ENCODE measurements at places on chromosomes 3 and 15.
A peak's percentile ranks its signal among the peaks of the same experiment; 100 is the strongest.

GRCh38 chr3:38630606-38631005, 18.9 kb downstream of the SCN5A start:
- DNase-seq: no peak

DNA sequence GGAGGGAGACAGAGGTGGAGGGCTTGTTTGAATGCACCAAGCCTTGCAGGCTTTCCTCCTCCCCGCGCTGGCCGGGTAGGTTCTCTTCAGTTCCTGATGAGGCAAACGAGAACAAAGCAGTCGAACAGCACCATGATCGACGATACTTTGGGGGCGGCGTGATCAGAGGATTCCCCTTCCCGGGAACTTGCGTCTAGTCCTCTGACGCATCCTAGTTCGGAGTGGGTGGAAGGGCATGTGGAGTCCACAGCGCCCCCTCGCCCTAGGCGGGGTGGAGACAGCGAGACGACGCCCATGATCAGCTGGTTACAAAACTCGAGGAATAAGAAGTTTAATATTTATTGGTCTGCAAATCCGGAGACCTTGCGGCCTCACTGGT, 452 bp upstream of the SV2B start:
- DNase-seq: no peak

- peak; percentile 25 for DNase-seq
These were observed 462 bp downstream of the EDEM1 start for GRCh38 chr3:5187920-5188418.

GRCh38 chr3:104628185-104628789, 738.4 kb upstream of the ALCAM start:
- DNase-seq: no peak

DNA sequence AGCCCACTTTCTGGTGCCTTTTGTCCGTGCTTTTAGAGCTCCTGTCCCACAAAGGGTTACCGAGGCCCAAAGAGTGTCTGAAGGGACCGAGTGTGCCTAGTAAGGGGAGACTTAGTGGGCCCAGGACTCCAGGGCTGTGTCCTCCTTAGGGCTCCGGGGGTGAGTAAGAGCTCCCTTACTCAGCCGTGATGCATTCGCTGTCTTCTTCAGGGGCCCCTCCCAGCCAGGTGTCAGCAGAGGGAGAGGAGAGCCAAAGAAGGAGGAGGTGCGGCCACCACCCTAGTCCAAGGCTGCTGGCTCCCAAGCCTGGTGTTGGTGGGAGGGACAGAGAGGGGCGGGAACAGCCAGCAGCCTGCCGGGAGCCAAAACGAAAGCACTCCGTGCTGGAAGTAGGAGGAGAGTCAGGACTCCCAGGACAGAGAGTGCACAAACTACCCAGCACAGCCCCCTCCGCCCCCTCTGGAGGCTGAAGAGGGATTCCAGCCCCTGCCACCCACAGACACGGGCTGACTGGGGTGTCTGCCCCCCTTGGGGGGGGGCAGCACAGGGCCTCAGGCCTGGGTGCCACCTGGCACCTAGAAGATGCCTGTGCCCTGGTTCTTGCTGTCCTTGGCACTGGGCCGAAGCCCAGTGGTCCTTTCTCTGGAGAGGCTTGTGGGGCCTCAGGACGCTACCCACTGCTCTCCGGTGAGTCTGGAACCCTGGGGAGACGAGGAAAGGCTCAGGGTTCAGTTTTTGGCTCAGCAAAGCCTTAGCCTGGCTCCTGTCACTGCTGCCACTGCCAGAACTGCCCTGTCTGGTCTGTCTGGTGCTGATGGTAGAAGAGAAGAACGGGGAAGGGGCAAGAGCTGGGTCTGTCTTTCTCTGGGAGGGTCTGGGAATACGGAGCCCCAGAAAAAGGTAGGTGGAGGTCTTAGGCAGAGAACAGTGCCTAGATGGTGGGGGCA, at the start of gene IL17RC:
Gene IL17RC (plus strand): TSS at position 365 of the 947 bp plus-strand sequence. CDS start 218 bp downstream, at position 583.
- no peak for DNase-seq

GRCh38 chr3:152257563-152258035, 11.1 kb upstream of the MBNL1 start:
- DNase-seq: no peak

GRCh38 chr3:58659051-58659675, 7.4 kb downstream of the FAM3D start:
- DNase-seq: no peak

DNA sequence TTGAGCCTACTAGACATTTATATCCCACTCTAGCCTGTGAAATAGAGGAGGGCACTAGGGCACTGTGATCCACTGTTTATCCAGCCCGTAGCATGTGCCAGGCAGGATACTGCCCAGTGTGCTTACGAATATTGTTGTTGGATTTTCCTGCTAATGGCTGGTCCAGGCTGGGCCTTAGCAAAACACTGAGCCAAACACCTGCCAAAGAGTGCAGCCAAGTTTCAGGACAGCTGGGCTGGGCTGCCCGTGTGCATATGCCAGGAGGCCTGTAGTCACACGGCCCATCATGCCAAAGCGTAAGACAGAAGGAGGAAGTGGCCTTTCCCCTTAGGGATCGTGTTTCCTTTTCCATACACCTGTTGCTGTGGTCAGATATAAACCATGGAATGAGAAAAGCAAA, 54.5 kb upstream of the ABHD10 start:
- DNase-seq: no peak

- no peak for DNase-seq
These were observed 18.6 kb upstream of the SLC24A5 start for GRCh38 chr15:48102167-48102566.

GRCh38 chr3:63934041-63934866, 22.1 kb upstream of the SCAANT1 start:
- peak; percentile 40 for DNase-seq

- DNase-seq: no peak
These were observed 13.3 kb upstream of the CSPG4 start for GRCh38 chr15:75725719-75726607.

- no peak for DNase-seq
These were observed 24.7 kb downstream of the SPATA12 start for GRCh38 chr3:57085211-57085610.

GRCh38 chr3:54755756-54756155, 172.1 kb downstream of the LRTM1 start:
- no peak for DNase-seq

DNA sequence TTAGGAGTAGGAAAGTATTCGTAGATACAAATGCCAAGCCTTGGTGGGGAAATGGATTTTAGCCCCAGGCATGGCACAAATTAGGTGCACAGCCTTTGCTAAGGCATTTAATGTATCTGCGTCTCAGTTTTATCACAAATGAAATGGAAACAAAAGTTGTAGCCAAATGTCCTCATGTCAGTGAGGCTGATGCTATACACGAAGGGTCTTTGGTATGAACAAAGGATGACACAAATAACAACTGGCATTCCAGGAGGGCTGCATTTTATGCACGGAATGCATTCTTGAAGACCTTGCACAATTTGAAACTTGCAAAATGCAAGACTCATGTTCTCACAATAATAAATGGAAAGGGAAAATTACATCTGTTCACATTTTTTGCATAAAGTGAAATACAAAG, 181.9 kb downstream of the SV2B start:
- DNase-seq: no peak

- peak; percentile 30 for DNase-seq
These were observed 2.7 kb downstream of the IGF1R start for GRCh38 chr15:98651036-98651481.

- no peak for DNase-seq
These were observed 63.7 kb downstream of the BDH1 start for GRCh38 chr3:197491923-197492664.

DNA sequence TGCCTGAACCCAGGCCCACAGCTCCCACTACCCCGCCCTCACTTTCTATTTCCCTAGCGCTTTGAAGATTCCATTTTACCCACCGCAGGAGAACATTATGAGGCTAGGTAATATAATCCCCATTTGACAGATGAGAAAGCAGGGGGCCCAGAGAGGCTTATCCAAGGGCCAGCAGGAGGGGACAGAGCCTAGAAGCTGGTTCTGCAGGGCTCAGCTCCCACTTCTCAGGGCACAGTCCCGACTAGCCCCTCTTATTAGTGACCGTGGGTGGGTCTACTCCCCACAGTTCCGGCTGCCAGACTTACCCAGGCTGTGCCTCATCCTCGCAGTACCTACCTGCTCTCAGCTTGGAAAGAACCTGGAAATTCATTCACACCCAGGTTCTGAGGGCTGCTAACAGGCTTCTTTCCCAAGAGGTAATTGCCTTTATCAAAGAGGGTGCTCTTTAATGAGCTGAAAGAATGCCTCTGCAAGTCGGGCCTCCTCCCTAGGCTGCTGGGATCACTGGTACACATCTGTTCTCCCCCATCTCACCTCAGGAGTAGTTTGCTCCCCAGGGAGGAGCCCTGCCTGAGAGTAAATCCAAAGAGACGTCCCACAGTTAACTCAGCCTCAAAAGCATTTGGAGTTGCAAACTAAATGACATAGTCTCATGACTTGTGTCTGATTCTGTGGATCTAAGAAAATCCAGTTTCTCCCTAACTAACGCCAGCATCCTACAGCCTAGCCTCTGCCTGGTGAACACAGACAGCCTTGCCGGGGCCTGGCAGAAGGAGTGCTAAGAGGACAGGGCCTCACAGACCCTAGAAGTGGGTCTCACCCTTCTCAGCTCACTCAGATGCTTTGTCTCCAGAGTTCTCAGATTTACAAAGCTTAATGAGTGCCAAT, 125.0 kb downstream of the CHSY1 start:
- DNase-seq: no peak

GRCh38 chr15:91603384-91604080, 250.0 kb upstream of the SLCO3A1 start:
- DNase-seq: no peak

GRCh38 chr3:70360979-70361760, 48.7 kb upstream of the MDFIC2 start:
- DNase-seq: no peak

DNA sequence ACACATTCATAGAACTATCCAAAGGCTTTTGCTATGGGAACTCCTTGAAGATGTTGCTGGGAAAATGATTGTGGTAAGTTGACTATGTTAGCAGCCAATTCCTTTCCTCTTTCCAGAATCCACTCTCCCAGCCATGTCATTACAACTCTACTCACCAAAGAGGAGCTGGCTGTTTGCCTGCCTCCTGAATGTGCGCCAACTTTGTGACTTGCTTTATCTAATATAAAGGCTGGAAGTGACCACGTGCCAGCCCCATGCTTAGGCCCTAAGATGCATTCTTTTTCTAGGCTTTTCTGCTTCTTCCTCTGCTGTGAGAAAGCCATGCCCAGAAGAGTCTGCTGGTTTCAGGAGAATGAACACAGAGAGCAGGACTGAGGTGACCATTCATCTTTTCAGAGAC, 182.2 kb downstream of the GABRB3 start:
- DNase-seq: no peak

DNA sequence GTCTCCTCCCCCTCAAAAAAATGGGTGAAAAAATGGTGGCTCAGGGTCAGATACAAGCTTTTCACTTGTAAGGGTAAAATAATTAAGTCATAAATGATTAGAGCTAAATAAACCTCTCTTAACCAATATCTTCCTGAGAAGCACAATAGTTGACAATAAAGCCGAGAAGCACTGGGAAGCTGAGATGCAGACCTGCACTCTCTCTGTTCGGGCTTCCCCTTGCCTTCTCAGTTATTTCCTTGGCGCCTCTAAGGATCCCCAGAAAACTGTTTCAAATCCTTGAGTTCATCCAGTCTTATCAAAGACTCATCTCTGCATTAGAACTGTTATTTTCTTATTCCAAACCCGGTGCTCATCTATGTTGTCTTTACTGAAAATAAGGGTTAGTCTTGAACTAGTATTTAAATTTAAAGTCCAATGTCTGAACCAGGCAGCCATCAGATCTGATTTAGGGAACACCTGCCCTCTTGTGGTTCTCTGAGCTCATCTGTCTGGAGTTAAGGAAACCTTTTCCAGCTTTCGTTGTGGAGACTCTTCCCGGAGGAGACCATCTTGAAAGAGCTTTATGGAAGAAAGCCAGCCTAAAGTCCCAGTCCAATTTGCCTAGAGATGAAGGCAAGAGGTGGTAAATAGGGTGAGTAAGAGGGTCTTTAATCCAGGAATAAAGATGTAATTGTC, 256.4 kb upstream of the MCTP2 start:
- no peak for DNase-seq

DNA sequence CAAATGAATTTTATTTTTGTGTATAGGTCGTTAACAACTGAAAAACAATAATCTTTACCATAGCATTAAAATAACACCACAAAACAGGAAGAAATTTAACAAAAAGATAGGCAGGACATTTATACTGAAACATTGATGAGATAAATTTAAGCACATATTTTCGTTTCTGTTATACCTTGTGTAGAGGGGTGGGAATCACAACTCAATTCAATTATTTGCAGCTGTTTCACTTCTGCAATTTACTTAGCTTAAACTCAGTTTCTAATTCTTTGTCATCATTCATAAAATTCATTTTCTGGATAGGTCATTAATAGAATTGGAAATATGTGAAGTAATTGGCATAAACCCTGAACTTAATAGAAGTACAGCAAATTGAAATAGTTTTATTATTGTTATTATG, 42.3 kb downstream of the TP63 start:
- DNase-seq: no peak

- DNase-seq: no peak
These were observed 113.5 kb downstream of the IGF2BP2 start for GRCh38 chr3:185711255-185711870.
